ENCODE measurements at places on chromosomes 2 and 18.

GRCh38 chr2:239233576-239233975 lies 167.2 kb downstream of the HDAC4 start:
- DNase-seq = no peak

DNA sequence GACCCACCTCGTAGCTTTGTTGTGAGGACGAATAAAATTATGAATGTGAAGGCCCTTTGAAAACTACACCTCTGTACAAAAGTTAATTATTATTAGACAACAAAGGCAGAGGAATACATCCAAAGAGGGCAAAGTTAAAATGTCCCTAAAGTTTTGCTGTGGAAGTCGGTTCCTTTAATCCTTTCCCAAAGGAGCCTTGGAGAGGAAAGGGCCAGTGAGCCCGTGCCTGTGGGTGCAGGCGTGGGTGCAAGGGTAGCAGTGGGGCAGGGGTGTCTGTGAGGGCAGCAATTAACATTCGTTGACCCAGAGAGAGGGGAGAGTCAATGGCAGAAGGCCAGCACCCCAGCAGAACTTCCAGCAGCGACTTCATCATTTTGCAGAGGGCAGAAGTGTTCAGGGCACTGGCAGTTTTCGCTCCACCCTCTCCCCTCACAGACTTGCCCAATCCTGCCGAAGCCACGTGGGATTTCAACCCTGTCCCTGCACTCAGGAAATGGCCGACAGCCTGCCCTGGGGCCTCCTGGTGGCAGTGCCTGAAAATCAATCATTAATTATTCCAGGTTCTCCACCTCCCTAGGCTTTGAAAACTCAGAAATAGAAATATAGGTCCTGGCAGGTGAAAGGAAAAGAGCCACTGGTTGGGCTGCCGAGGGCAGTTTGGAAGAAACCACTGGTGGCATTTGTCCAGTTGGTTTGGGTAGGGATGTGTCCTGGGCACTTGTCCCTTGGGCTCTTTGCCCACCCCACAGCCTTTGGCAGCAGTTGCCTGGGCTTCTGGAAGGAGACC lies 4.2 kb upstream of the PAX8 start:
- DNase-seq = no peak

DNA sequence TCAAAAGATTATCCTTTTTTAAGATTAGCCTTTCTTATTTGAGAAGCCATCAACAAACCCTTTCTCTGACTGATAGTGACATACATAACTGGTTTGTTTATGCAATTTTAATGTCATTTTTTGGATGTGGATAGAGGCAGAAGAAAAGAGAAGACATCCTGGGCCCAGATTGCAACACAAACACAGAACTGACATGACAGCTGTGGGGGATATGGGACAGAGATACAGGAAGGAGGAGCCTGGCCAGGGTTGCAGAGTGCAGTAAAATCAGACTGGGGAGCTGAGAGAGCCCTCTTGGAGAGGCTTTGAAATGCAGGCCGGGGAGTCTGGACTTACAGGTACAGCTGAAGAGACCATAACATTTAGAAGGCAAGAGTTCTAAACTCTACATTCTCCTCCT lies 65.1 kb downstream of the SIGLEC15 start:
- no peak for DNase-seq

DNA sequence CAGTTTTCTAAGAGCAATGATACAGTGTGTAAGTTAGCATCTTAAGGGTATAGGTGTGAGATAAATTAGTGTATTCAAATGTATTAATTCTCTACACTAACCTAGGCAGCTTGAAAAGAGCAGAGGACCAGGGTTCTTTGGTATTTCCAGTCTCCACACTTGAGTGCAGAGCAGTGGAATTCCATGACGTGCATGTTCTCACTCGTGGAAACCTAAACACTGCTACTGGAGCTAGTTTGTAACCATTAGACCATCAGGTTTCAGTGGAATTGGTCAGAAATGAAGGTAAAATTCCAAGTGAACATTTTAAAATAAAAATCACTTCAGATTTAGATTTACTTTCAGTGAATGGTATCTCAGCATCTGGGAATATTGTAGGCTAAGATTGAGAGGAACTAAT lies 9.0 kb downstream of the SPTBN1 start:
- DNase-seq = no peak

- DNase-seq = no peak
These were observed 248.9 kb downstream of the ANAPC1 start for GRCh38 chr2:111634995-111635538.

DNA sequence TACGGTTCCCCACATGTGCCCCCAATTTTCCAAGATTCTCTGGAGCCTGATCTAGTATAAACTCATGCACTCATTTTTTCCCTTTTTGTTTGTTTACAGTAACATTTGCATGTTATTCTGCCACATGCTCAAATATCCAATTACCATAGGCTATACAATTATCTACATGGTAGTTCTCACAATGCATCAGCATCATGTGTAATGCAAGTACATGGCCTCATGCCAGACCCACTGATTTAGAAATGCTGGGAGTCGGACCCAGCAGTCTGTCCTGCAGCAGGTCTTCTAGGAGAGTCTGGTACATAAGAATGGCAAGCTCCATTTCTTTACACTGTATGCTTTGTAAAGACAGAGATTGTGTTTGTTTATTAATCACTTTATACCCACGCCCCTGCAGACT lies 107.7 kb downstream of the CBLN2 start:
- DNase-seq = no peak

DNA sequence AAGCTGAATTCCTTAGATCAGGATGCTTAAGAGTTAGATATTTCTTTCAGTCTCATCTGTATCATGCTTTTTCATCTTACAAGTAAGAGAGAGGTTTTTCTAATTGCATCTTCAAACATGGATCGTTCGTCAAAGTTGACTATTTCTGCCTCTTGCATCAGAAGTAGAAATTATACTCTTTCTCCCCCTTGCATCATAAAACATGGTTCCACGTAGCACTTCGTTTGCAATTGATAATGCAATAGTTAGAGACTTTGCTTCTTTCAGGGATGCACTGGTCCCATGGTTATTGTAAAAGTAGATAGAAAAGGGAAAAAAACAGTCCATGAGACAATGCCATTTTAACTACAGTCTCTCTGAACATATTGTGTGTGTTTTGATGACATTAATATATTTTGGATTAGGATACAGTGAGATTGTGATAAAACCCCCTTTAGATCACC lies 75.1 kb upstream of the PARD3B start:
- no peak for DNase-seq

DNA sequence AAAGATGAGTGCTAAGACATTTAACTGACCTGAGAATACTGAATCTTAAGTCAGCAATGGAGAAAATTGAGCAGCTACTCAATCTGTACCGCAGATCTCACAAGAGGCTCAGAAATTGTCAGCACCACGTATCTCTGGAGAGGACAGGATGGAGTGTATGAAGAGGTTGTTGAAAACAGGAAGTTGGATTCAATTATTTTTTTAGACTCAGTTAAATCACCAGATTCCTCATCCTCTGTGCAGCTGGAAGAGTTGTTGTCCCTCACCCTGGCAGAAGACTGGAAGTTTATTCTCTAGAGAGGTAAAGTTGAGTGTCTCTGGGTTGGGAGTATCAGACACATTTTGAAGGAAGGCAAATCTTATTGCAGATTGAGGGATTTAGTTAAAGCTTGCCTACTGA lies 114.9 kb upstream of the NT5C1B start:
- DNase-seq = no peak

- DNase-seq = no peak
These were observed 101.4 kb downstream of the NFATC1 start for GRCh38 chr18:79496978-79497637.

GRCh38 chr2:201157694-201158093 lies 25.2 kb upstream of the CASP10 start:
- no peak for DNase-seq

GRCh38 chr2:88181511-88181910 lies 11.4 kb downstream of the THNSL2 start:
- DNase-seq = no peak

DNA sequence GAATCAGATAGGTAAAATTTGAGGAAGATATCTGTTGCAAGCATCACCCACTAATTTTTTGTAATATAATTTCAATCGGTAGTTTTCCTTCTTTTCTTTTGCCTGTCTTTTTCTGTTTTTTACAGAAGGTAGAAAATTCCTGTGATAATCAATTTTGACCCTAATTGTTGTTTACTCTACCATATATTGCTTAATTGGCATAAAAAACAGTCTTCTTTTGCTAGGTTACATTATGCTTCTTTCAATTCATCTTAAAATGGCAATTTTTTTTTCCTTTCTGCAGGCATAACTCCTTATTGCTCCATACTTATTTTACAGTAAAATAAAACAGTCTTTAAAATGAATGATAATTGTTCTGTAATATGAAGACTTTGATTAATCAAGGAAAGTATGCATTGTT lies 286.2 kb upstream of the LRP1B start:
- no peak for DNase-seq

DNA sequence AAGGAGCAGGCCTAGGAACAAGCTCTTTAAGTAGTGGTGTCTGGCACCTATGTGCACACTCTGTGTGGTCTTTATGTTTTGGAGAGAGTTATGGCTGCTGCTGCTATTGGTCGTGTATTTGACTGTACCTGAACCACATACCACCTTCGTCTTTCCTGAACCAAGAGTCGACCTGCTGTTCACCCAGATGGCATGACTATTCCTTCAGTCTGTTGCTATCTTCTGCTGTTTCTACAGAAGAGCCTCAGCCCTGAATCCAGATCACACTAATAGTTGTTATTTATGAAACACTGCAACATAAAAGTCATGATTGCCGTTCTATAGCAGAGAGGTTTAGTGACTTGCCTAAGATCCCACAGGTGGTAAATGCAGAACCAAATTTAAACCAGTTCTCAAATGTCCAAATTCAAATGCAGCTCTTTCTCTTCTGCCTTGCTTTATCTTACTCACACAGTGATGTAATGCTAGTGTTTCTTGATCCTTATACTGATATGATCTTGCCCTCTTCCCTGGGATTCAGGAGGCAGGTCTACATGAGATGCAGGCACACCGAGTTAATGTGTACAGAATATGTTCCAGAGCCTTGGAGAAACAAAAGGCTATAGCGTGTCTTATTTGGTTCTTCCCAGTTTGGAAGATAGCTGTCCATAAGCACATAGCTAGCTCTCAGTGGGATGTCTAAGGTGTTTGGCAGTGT lies 122.1 kb upstream of the FOSL2 start:
- DNase-seq = no peak

DNA sequence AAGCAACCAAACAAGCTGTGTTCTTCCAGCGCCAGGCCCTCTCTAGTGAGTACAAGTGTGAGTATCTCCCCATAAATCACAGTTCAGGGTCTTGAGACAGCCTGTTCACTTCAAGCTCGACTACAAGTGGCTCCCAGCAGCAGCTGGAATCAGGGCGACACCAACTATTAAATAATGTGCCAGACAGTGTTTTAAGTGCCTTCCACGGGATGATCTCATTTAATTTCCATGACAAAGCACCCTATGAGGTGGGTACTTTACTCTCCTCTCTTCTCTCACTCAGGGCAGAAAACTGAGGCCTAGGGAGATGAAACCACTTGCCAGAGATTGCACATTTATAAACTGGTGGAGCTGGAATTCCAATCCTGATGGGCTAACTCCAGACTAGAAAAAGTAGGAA lies 2.6 kb upstream of the FAM136A start:
- DNase-seq = no peak

DNA sequence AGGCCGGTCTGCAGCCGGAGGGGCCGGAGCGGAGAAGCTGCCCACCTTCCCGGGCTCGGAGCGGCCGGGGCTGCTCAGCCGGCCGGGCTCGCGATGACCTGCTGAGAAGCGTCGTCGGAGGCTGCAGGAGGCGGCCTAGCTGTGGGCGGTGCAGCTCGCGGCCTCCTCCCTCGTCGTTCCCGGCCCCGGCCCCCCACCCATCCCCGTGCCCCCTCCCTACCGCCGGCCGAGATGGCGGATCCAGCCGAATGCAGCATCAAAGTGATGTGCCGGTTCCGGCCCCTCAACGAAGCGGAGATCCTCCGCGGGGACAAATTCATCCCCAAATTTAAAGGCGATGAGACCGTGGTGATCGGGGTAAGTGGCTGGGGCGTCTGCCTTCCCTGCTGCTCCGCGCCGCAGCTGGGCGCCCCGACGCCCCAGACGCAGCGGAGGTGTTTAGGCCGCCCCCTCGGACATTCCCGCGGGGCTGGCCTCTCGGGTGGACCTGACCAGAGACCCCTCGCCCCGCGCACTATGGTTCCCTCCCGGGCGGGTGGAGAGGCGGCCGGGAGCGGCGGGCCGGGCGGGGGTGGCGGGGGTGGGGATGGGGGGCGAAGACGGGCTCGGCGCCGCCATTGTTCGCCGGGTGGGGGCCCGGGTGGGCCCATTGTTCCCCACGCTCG lies 492 bp downstream of the KIF5C start:
- DNase-seq = no peak

GRCh38 chr2:237511433-237511832 lies 24.4 kb downstream of the MLPH start:
- DNase-seq = no peak

GRCh38 chr2:62793213-62793612 lies 87.7 kb downstream of the EHBP1 start:
- no peak for DNase-seq

DNA sequence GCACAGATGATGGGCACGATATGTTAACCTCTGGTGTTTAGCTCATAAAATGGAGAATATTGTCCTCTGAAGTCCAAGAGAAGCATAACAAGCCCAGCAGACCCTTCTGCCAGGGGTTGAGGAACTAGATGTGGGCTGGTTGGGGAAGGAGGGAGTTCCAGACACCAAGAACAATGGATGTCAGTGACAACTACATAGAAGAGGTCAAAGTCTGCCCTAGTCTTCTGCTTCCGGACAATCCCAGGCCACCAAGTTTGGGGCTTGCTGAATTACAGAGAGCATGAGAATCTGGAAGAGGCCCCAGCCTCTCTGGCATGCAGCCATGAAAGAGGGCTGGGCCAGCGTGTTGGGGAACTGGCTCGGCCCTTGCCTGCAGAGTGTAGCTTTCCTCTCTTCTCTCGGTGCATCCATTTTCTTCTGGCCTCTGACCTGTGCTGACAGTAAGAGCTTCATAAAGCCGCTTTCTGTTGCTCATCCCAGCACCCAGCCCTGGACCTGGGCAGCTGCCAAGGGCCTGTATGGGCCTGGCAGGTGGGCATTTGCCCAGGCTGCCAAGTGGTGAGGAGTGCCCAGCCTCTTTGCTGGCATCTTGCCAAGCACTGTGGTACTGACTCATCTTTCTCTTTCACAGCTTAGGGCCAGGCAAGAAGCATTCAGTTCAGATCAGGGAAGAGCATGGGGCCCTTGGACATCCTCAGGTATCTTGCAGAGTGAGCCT lies 14.6 kb upstream of the LAPTM4A start:
- DNase-seq = no peak

- DNase-seq = no peak
These were observed 327.4 kb upstream of the CWC22 start for GRCh38 chr2:180334514-180334913.

DNA sequence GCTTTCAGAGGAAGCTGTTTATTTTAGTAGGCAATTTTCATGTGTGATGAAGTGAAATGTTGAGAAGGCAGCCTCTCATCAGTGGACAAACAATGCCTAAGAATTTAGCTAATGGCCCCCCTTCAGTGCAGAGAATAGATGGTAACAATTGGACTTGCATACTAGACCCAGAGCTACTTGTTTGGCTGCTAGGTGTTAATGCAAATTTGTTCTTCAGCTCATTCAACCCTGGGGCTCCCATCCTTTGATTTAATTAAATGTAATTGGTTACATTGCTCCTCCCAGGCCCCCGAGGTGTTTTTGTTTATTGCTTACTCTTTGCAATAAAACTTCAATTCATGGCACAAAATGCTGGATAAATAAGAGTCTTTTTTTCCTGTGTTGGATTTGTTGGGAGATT lies 68.6 kb downstream of the CAMKMT start:
- no peak for DNase-seq

All from activated CD4-positive, alpha-beta T cell treated with anti-CD3 and anti-CD28 coated beads for 1 hour (primary cell).